Activated CD8-positive, alpha-beta memory T cell treated with anti-CD3 and anti-CD28 coated beads, Interleukin-2, amount 10 ng/mL, durations not matched to agents 7 days and 5 days (primary cell): ENCODE measurements at places on chromosomes 2 and 18. TPM values are rescaled to one million over a fixed set of nuclear protein-coding genes. Genes with fewer than 3 reads are reported as not detected.

The SPATA3 gene
- total RNA-seq, result 1.2 TPM

The PRSS56 gene
- not detected for total RNA-seq

DNA sequence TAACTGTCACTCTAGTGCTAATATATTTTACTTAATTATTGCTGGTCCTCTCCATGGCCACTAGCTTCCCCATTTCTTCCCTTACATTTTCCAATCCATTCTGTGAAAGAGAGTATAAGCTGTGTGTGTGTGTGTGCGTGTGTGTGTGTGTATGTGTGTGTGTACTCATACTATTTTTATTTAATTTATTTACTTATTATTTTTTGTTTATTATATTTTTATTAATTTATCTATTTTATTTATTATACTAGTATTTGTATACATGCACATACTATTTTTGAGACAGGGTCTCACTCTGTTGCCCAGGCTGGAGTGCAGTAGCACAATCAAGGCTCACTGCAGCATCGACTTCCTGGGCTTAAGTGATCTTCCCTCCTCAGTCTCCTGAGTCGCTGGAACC, 59.6 kb downstream of the IKZF2 start:
- H3K27ac ChIP-seq, result no peak overlapping the region
- DNase-seq, result no peak
- H3K4me1 ChIP-seq, result no peaks in the 10 kb centered on the region
- no peaks in the 10 kb centered on the region for H3K27me3 ChIP-seq

DNA sequence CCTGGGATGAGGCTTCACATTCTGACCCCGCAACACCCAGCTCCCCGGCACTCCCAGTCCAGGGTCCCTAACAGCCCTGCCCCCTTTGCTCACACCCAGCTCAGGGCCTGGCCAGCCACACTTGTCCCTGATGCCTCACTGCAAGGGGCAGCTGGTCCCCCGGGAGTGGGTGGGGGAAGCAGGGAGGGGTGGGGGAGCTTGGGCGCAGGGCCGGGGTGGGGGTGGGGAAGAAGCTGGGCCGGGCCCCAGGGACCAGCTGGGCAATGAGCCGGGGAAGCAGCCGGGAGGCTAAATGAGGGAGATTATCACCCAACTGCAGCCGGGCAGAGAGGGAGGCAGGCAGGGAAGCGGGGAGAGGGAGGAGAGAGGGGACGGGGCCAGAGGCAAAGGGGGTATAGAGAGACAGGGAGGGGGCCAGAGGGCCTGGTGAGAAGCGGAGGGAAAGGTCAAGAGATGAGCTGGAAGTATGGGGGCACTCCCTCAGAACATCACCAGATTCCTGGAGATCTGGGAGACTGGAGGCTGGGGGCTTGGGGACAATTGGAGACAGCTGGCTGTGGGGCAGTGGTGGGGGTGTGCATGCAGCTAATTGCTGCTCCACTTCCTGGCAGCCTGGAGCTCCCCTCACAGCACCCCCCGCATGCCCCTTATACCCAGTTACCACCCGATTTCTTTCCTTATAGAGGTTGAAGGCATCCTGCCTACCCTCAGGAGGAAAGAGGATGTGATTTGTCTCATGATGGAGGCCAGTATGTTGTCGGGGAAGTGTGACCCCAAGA, 2.5 kb upstream of the ASIC4 start:
- no peak overlapping the region for H3K4me3 ChIP-seq
- peaks cover 4% of the 10 kb centered on the region for H3K4me1 ChIP-seq
- H3K27ac ChIP-seq, result no peak overlapping the region

- no peak overlapping the region for H3K27ac ChIP-seq
- H3K4me3 ChIP-seq, result no peak overlapping the region
- peaks cover 64% of the 10 kb centered on the region for H3K27me3 ChIP-seq
- no peaks in the 10 kb centered on the region for H3K36me3 ChIP-seq
Observed at GRCh38 chr18:49669403-49669802, 107.5 kb downstream of the LIPG start.

The MOGAT1 gene
- total RNA-seq, result not detected

The CRYBA2 gene
- not detected for total RNA-seq

DNA sequence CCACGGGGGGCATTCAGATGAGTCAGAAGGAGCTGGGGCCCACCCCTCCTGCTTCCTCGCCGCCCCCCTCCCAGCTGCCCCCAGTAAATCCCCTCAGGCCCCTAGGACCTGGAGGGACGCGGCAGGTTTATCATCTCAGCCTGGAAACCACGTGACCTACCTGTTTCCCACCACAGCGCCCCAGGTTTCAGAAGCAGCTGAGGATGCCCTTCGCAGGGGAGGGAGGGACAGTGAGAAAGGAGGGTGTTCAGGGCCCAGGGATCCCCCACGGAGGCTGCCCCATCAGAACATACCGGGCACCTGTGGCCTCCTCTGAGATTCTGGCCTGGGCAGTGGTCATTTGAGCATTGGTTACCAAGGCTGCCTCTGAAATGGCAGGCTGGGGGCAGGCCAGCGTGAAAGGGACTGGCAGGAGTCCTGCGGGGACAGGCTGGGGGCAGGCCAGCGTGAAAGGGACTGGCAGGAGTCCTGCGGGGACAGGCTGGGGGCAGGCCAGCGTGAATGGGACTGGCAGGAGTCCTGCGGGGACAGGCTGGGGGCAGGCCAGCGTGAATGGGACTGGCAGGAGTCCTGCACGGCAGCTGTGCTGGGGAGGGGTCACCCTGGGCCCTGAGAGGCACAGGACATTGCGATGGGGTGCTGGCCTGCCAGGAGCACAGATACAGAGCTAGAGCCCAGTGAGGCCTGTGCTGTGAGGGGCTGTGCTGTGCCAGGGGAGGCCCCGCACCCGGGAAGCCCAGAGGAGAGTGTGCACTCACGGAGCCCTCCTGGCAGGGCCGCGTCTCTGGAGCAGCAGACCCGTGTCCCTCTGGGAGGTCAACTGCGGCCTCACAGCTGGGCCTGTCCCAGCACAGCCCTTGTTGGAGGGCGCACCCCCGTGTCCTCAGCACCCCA, 1.6 kb downstream of the NEU4 start:
- H3K27ac ChIP-seq, result no peak overlapping the region
- H3K4me3 ChIP-seq, result no peak overlapping the region
- DNase-seq, result no peak
- peaks cover 5% of the 10 kb centered on the region for H3K4me1 ChIP-seq
- peaks cover 2% of the 10 kb centered on the region for H3K27me3 ChIP-seq

GRCh38 chr2:209614690-209615369, 156.8 kb upstream of the UNC80 start:
- H3K4me3 ChIP-seq, result no peak overlapping the region
- no peaks in the 10 kb centered on the region for H3K27me3 ChIP-seq
- no peaks in the 10 kb centered on the region for H3K36me3 ChIP-seq

The NIF3L1 gene
- 37.6 TPM for total RNA-seq

The PDE11A gene
- not detected for total RNA-seq

The C2orf72 gene
- total RNA-seq, result not detected

The CD226 gene
- 83.3 TPM for total RNA-seq

DNA sequence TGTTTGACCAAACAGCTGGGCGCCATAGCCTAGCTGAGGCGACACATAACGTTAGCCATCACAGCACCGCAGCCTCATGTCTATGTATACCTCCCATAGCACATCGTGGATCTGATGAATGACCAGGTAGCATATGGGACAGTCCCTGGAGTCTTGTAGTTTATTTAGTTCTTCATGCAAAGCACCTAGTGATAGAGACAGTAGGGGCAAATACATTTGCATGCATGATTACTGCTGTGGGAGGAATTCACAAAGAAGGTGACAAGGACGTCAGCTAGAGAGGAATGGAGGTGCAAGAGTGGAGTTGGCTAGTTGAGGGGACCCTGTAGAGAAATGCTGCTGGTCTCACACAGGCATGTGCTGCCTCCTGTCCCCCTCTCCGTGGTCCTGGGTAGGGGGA, 478.9 kb upstream of the HS6ST1 start:
- H3K27ac ChIP-seq, result no peak overlapping the region
- DNase-seq, result peak; percentile 3
- H3K36me3 ChIP-seq, result no peaks in the 10 kb centered on the region
- no peak overlapping the region for H3K4me3 ChIP-seq
- H3K4me1 ChIP-seq, result no peaks in the 10 kb centered on the region

The STAT4 gene
- 109 TPM for total RNA-seq

The KLF7 gene
- 4.7 TPM for total RNA-seq

The R3HDM1 gene
- total RNA-seq, result 47.5 TPM

DNA sequence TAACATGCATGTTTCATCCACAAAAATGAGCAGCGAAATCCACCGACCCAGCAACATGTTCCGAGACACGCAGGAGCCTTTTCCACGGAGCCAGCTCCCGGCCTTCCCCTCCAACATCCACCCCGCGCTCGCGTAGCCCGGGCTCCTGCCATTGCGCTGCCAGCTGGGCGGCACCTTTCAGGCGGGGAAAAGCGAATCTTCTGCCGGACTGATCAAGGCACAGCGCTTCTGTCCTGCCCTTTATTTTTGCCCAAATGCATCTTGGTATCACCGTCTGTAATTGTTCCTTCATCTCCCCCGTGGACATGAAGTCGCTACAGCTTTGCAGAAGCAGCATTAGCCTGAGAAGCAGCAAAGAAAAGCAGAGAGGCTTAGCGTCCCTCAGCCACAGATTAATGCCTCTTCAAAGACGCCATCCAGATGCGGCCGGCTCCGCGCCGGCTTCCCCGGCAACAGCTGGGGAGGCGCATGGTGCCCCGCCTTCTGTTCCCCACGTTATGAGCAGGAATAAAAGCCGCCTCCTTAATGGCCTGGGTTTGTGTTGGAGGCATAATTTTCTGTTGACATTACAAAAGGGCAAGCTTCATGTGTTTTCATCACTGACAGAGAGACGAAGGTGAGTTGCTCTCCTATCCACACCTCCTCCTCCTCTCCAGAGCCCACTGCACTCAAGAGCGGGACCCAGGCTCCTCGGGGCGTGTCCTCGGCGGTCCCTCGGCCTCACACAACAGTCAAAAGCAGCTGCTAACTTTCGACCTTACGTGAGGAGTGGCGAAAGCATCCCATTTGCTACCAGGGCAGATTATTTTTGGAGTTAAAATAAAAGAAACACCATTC, 122.1 kb upstream of the SALL3 start:
- H3K27me3 ChIP-seq, result peaks cover 2% of the 10 kb centered on the region
- H3K4me1 ChIP-seq, result no peaks in the 10 kb centered on the region
- no peak for DNase-seq
- no peak overlapping the region for H3K27ac ChIP-seq
- H3K4me3 ChIP-seq, result no peak overlapping the region

The MTCL1 gene
- 0.59 TPM for total RNA-seq

DNA sequence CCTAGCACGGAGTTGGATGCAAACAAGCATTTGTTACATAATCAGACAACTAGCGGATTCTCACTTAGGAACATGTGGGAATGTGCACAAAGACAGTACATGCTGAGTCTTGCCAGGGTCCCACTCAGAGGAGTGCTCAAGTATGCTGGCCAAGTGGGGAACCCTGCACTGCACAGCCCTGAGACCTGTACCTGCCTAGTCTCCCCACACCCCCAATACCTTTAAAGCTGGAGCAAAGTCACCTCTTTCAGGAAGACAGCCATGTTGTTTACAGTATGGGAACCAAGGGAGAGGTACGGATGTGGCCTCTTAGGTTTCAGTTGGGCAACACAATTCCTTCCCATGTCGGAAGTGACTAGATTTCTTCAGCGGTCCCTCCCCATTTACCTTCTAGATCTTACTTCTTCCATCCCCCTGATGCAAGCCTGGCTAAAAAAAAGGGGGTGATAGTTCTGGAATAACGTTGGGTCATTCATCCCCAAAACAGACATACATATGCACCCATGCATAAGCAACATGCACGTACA, 10.7 kb downstream of the CXCR1 start:
- DNase-seq, result no peak
- H3K36me3 ChIP-seq, result no peaks in the 10 kb centered on the region
- H3K27me3 ChIP-seq, result peaks cover 31% of the 10 kb centered on the region
- H3K27ac ChIP-seq, result no peak overlapping the region
- H3K4me3 ChIP-seq, result no peak overlapping the region
- no peaks in the 10 kb centered on the region for H3K4me1 ChIP-seq

DNA sequence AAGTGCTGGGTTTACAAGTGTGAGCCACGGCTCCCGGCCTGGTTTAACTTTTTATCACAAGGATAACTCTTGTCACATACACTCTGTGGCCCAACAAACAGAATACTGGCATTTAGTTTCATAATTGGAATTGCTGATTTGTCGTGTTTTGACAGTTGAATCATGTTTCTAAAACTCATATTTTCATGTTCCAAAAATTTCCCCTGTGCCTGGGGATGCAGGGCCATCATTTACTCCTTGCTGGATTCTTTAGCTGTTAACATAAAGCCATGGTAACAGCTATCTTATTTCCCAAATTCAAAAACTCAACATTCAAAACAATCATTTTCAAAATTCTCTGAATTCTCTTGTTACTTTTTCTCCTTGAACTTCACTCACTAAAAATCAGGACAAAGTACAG, 16.5 kb upstream of the ATG16L1 start:
- DNase-seq, result no peak
- H3K4me3 ChIP-seq, result peak overlapping the region; percentile 16
- H3K27me3 ChIP-seq, result no peaks in the 10 kb centered on the region
- peaks cover 78% of the 10 kb centered on the region for H3K4me1 ChIP-seq
- peaks cover 14% of the 10 kb centered on the region for H3K36me3 ChIP-seq

DNA sequence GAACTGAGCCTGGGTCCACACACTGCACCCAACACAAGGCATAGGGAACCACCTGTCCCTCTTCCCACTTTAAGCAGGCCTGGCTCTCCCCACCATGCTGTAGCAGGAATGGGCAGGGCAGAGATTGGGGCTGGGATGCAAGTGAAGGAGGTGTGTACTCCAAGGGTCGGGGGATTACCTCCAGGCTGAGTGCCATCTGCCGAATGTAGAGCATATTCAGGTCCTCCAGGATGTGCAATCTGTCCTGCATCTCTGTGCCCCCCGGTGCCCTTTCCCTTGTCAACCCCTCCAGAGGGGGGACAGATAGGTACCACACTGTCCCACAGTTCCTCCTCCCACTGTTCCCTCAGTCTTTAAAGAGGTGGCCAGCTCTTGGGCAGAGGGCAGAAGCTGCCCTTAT, 2.4 kb downstream of the RTKN start:
- H3K4me3 ChIP-seq, result no peak overlapping the region
- no peak for DNase-seq
- peaks cover 50% of the 10 kb centered on the region for H3K27me3 ChIP-seq
- H3K36me3 ChIP-seq, result no peaks in the 10 kb centered on the region

DNA sequence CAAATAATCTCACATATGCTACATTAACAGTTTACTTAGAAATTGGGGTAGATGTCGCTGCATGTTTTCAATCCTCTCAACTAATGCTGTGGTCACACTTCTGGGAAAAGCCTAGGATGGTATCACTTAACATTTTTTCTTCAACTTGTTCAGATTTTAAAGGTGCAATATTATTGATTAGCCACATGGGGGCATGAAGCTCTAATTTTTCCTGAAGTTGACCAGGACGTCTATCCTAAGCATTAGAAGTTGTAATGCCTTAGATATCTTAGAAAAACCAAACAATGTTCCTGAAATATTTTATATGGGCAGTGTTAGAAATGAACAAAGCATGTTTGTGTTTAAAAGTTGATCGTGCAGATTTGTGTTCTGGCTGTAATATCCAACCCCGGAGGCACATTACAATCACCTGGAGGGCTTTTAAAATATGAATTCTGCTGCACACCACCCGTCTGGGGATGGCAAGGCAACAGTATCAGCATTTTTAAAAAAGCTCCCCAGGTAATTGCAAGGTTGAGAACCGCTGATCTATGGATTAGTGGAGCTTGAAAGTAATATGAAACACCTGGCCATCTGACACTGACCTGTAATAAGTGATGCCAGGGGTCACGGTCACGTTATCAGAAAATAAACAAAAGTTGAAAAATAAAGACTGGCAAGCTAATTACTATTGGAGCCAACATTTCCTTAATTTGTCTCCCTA, 100.5 kb upstream of the LMAN1 start:
- no peak overlapping the region for H3K4me3 ChIP-seq
- no peak overlapping the region for H3K27ac ChIP-seq
- H3K36me3 ChIP-seq, result no peaks in the 10 kb centered on the region
- H3K27me3 ChIP-seq, result peaks cover 13% of the 10 kb centered on the region
- no peak for DNase-seq

The DCDC2C gene
- not detected for total RNA-seq

GRCh38 chr2:21740484-21740883, 616.7 kb downstream of the TDRD15 start:
- H3K4me3 ChIP-seq, result no peak overlapping the region
- no peaks in the 10 kb centered on the region for H3K36me3 ChIP-seq
- H3K27ac ChIP-seq, result no peak overlapping the region
- DNase-seq, result no peak
